Mucosa of gallbladder (tissue), 1 donor: ENCODE measurements at places on chromosomes 12 and 14. TPM values are rescaled to one million over a fixed set of nuclear protein-coding genes. Genes with fewer than 3 reads are reported as not detected.

The C12orf42 gene
- total RNA-seq, result not detected

The TAS2R42 gene
- total RNA-seq, result not detected

The RNASE13 gene
- 0.12 TPM for total RNA-seq

The CARMIL3 gene
- total RNA-seq, result 1.6 TPM

The SLC6A13 gene
- total RNA-seq, result 0.40 TPM

The FAM181A gene
- not detected for total RNA-seq

The CLSTN3 gene
- 40.6 TPM for total RNA-seq

The KRT82 gene
- not detected for total RNA-seq

The VCPKMT gene
- 6.3 TPM for total RNA-seq

The TMEM132C gene
- 6.7 TPM for total RNA-seq

The RAD9B gene
- total RNA-seq, result 0.35 TPM

The PIWIL1 gene
- total RNA-seq, result 0.12 TPM

The PLEKHA5 gene
- 64.0 TPM for total RNA-seq

The KERA gene
- total RNA-seq, result not detected

The WNT5B gene
- 7.3 TPM for total RNA-seq

The EPYC gene
- not detected for total RNA-seq

GRCh38 chr14:89959853-89960445, 4.2 kb downstream of the TDP1 start:
- no peak for DNase-seq

DNA sequence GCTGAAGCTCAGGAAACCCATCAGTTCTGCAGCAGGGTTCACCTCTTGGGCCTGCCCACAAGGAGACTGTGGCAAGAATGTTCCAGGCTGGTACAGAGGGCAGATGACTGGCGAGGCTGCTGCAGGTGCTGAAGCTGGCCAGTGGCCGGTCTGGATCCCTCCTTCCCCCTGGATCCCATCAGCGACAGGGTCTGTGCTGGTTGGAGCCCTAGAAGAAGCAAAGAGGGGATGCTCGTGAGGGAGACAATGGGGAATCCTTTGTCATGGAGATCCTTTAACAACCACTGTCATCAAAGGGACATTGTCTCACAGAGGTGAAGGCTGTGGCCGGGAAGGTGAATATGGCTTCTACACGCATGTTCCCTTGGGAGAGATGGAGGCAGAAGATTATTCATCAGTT, 211.4 kb upstream of the TMEM132C start:
- DNase-seq, result no peak

DNA sequence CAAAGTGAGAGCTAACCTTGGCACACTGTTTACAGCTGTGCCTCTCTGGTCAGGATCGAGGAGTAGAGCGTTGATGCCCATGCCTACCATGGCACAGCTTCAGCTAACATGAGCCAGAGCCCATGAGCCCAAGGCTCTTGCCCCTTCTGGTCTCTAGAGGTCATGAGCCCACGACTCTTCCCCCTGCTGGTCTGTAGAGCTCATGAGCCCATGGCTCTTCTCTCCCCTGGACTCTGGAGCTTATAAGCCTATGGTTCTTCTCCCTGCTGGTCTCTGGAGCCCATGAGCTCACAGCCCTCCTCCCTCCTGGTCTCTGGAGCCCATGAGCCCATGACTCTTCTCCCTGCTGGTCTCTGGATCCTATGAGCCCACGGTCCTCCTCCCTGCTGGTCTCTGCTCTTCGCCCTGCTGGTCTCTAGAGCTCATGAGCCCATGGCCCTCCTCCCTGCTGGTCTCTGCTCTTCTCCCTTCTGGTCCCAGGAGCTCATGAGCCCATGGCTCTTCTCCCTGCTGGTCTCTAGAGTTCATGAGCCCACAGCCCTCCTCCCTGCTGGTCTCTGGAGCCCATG, 16.6 kb upstream of the CLMN start:
- no peak for DNase-seq

- no peak for DNase-seq
These were observed 186.6 kb upstream of the RMST start for GRCh38 chr12:97275728-97276590.

DNA sequence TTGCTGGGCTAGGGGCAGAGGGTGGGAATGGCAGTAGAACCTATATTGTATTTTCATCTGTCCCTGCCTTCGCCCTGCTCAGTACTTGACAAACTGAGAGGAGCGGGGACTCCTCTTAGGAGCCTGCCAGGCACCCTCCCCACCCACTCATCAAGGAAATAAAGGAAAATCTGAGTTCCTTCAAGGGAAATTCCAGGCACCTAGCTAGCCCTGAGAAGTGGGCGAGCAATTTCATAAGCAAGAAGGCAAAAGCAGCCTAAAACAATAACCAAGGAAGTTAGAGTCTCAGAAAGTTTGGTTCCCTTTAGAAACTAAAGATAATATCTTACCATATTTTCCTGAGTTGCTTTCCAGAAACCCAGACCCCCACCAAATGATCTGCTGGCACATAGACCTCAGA, 10.6 kb upstream of the PLEKHD1 start:
- no peak for DNase-seq

- no peak for DNase-seq
These were observed 1.2 kb downstream of the HOXC10 start for GRCh38 chr12:53985994-53986685.

GRCh38 chr14:100655741-100656085, 68.5 kb upstream of the BEGAIN start:
- no peak for DNase-seq

GRCh38 chr14:105478398-105479251, 4.0 kb downstream of the CRIP2 start:
- no peak for DNase-seq

- no peak for DNase-seq
These were observed 30.6 kb upstream of the SLC2A3 start for GRCh38 chr12:7966563-7966962.

DNA sequence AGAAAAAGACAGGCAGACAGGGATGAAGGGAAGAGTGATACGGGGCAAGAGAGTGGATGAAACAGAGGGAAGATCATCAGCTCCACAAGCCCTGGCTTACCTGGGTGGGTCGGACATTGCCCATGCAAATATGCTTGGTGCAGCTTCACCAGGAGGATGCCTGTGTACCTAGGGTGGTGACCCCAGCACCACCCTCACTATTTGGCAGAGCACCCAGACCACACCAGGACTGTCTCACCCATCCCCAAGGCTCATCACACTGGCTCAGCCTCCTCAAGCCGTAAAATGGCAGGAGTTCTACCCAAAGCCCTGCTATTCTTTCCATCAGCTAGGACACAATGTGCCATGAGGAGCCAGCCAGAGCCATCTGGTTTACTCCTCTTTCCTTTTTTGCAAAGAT, 3.0 kb downstream of the GALNT8 start:
- DNase-seq, result no peak

- DNase-seq, result no peak
These were observed 396.5 kb downstream of the RAD51B start for GRCh38 chr14:68216079-68216478.

- peak; percentile 91 for DNase-seq
These were observed 79.3 kb downstream of the SSPN start for GRCh38 chr12:26274441-26275312.

DNA sequence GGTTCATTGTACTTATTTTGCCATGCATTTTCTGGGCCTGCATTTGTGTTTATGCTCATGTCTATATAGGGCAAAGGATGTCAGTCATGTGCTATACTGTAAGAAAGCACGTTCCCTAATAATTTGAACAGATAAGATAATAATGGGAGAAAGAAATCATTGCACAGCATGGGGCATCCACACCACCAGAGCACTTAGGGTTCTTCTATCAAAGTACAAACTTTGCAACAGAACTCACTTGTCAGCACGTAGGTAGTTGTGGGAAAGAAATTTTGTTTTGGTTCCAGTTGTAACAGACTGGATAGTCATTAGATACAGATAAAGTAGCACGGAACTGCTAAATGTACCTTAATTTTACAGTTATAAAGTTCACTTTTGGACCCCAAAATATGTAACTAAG, 10.1 kb downstream of the PPP1CC start:
- no peak for DNase-seq

DNA sequence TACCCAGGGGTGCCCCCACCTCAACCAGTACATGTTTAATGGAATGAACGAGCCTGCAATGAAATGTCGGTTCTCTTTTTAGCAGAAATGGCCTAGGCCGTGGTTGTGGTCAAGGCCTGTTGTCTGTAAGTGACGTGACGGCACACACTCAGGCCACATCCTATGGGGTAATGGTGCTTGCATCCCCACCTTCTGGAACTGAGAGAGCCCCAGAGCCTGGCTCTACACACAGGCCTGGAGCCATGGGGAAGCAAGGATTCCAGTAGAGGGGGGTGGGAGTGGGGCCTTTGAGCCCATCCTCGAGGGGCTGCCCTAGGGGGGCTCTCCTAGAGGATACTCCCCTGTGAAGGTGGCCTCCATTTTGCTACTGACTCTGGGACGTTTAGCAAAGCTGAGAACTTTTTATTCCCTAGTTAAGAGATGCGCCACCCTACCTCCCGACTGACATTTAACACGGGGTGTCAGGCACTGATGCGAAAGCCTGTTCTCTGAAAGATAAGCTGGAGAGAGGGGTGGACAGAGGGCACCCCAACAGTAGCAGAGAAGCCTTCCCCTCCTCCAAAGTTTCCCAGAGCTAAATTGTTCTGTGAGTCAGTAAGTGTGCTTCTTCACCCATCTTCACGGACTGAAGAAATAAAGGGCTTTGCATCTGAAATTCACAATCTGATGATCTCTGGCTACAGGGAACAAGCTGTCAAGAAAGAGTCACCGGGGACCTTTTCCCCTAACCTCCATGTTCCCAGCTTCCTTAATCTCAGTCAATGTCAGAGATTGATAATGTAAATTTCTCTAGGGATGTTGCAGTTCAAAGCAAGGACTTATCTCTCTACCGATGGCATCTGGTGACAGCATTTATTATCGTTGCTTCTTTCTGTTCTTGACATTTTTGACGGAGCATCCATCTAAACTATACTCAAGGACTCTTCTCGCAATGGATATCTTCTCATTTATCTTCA, 6.8 kb downstream of the RIN3 start:
- no peak for DNase-seq

DNA sequence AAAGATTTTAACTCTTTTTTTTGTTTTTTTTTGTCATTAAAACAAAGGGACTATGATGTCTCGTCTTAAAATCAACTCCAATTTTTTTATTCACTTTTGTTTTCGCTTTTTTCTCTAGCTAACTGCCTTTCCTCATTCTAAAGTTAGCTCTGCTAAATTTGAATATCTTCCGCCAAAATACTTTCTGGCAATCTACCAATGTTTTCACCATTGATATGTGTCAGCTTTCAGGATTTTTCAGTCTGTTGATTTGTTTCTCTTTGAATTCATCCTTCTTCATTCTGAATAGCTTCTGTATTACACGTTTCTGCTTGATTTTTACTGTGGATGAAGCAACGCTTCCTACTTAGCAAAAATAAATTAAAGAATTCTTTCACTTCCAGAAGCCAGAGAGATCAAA, 38.7 kb upstream of the NOVA1 start:
- DNase-seq, result no peak

GRCh38 chr12:99767809-99768208, 120.3 kb downstream of the GARIN6 start:
- no peak for DNase-seq

DNA sequence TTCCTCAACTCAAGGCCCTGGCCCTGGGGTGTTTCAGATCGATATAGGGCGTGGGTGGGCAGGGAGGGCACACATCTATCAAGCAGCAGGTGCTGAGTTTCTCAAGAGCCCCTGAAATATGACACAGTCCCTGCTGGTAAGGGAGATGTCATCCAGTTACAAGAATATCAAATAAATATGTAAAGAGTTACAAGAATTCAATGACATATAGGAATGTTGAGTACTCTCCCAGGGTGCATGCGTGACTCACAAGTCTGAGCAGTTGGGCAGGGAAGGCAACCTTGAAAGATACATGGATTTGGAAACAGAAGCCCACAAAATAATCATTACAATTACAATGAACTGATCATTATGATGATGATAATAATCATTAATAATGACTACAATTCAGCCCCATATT, 35.2 kb downstream of the MVK start:
- no peak for DNase-seq

GRCh38 chr14:99475179-99475578, 5.5 kb downstream of the SETD3 start:
- no peak for DNase-seq

- DNase-seq, result no peak
These were observed 33.3 kb downstream of the TULP3 start for GRCh38 chr12:2924019-2924418.

GRCh38 chr14:86296173-86296572, 766.2 kb downstream of the FLRT2 start:
- no peak for DNase-seq

DNA sequence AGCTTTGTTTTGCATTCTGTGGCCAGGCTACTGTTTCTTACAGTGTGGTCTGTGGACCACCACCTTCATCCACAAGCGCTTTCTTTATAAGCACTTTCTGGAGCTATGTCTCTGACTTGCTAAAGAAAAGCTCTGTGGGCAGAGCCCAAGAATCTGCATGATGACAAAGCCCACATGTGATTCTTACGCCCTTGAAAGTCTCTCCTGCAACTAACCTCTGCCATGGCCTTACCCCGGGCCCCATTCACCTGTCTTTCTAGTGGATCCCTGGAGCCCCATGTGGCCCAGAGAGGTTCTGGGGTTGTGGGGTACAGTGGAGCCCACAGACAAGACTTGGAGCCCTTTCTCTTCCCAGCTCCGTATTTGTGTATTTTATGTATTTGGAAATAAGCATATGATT, 16.6 kb downstream of the PLEKHH1 start:
- DNase-seq, result no peak

DNA sequence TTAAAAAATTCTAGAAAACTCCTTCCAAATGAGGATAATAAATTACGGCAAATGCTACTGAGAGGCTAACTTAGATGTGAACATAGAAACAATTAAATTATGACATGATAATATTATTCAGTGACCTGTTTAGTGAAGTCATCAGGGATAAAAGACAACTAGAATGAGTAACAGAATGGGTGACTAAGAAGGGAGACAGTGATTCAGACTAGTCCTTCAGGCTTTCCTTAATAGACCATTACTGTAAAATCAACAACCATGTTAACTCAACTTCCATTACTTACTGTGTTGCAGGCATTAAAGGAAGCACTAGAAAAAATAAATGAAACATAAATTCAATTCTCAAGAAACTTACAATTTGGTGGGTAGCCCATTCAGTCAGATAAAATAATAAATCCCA, 543.9 kb upstream of the LRFN5 start:
- no peak for DNase-seq

DNA sequence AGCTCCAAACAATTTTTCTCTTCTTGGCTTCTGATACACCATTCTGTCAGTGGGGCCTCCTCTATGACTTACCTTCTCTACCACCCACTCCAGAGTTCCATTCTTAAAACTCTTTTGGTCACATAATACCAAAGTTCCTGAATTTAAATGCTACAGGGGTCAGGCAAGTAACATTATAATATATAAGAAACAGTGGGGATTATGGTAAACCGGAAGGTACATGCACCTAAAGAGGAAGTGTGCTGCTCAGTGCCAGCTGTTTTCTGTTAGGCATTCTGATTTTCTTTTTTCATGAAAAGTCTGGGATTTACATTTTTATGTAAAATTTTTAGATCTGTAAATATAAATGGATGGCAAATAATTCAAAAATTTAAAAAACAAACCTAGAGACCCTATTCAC, 39.9 kb downstream of the SOS2 start:
- DNase-seq, result no peak

GRCh38 chr14:75393794-75394193, 34.0 kb upstream of the JDP2 start:
- no peak for DNase-seq

- DNase-seq, result no peak
These were observed 148.6 kb downstream of the TSPAN9 start for GRCh38 chr12:3225796-3226180.
